ENCODE measurements at places on chromosomes 3 and 15.

DNA sequence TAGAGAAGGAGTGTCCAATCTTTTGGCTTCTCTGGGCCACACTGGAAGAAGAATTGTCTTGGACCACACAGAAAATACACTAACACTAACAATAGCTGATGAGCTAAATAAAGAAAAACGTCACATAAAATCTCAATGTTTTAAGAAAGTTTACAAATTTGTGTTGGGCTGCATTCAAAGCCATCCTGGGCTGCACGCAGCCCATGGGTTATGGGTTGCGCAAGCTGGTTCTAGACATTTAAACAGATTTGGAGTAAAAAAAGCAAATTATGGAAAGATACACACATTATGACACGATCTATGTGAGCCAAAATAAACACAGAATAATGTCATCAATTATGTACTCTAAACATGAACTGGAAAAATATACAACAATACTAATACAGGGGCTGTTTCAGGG, 703.3 kb upstream of the LMCD1 start:
- no peak for DNase-seq

DNA sequence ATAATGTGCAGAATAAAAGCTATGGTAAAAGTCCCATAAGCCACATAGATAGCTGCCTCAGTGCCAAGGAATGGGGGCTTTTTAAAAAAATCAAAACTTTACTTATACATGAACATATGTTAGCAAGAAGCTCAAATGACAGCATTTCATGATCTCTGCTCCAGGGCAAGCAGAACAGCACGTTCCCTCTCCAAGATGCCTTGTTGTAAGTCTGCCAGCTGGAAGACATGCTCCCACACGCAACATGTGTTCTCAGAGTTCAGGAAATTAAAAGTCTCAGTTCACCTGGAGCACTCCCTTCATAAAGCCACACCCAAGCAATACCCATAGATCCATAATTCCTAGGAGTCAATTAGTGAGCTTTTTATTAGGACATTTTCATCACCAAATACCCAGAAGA, 52.2 kb downstream of the ABI3BP start:
- DNase-seq, result no peak

- no peak for DNase-seq
These were observed 3.3 kb downstream of the TMEM115 start for GRCh38 chr3:50355829-50356552.

DNA sequence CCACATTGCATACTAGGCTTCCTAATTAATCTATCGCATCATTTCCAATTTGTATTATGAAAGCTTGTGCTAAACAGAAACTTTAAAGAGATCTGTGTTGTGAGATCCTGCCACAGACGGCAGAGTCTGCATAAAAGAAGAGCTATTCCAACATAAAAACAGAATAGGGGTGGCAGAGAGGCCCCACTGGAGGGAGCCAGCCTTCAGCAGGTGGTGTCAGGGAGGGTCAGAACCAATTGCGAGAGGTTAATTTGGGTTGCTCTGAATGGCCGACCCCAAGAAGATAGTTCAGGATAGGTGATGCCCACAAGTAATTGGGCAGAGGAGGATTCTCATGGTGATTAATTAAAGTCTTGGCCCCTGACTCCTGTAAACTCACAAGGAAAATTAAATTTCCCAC, 74.8 kb downstream of the DCLK3 start:
- no peak for DNase-seq

DNA sequence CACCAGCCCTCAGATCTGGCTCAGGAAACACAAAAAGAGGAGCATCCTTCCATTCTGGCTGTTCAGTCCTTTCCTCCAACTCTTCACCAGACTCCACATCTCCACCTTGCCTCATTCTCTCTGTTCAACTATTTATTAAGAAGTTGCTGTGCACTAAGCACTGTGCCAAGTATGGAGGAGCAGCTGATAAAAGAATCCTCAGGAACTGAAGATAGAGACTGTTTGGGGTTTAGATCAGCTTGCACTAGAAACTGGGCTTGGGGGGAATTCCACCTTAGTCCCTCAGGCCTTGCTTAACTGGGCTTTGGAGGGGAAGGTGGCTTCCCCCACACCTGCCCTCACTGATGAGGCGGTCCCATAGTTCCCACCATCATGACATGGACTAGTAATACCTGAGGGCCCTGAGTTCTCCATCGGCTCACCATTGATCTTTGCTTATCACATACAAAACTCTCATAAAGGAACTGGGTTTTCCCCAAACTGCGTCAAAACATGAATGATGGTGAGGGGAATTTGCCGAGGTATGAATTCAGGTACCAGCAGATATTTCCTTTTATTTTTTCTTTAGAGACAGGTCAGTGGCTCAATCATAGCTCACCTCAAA, 1.7 kb upstream of the CCR8 start:
- no peak for DNase-seq

DNA sequence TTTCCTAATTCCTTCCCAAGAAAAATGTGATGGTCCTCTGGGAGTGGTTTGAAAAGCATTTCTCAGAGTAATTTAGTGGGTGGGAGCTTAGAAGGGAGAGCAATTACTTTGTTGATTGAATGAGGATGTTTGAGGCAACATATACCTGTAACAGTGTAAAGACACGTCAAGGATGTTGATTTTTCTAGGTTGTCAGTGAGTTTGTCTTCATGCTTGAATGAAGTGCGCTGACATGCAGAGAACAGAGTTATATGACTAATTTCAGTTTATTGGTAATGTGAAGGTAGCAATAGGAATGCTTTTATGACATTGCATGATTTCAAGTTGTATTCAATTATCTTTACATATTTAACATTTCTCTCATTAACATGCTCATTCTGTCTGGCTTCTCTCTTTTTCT, 286.9 kb downstream of the NFKBIZ start:
- no peak for DNase-seq

DNA sequence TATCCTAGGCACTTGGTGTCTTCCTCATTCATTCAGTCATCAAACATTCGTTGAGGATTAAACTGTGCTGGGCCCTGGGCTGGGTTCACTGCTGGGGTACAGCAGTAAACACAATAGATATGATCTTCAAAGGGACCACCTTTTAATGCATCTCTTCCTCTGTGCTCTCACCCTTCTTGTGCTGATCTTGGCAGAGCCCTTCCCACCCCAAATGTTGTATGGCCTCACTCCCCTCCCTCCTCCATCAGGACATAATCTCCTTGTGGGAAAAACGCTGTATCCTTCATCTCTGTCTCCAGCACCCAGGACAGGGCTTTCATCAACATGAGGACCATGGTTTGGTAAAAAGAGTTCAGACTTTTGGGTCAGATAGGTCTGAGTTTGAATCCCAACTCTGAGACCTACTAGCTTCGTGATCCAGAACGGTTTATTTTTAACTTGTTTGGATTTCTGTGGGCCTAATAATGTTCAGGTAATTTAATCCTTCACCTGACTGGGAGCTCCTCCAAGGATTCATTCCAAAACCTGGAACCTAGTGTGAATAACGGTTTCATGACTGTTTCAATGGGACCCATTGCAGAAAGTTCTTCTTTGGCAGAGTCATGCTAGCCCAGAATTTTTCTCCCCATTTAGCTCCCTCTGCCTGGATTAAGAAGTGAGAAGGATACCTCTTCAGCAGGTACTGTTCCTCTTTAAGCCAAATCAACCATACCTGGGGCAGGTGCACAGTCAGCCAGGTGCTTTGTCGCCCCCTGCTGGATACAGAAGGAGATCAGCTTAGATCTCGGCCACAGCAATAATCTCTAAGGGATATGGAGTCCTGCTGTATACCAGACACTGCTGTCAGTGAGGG, 5.2 kb upstream of the WNT7A start:
- DNase-seq, result peak; percentile 61

GRCh38 chr15:48993380-48993779, 29.7 kb upstream of the SHC4 start:
- DNase-seq, result no peak

DNA sequence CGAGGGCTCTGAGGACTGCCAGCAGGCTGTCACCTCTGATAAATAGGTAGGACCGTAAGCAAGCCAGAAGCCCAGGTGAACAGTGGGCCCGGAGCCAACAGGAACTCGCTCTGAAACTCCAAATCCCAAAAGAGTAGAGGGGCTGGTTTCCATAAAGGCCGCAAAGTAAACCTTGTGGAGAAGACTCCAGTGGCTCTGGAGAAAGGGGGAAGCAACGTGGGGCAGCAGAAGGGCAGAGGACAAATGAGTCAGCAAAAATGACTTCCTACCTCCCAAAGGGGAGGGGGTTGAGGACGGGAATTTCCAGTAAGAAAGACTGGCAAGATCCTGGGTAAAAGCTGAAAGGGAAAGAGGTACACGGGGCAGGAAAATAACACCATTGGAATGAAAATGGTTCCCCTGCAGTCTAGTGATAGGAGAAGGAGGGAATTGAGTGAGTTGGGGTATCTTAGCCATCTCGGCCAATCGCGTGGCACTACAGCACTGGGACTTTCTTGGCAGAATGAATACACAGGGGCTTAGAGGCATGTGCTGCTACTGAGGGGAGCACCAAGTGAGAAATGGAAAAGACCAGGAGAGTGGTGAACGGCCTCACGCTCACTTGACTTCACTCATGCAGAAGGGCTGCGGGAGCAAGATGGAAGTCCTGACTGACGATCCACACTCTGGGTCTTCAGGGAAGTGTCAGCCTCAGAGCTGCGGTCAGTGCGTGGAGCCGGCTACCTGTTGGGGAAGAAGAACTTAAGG, 33.2 kb downstream of the BMF start:
- no peak for DNase-seq

GRCh38 chr3:152155246-152156020, 113.3 kb upstream of the MBNL1 start:
- DNase-seq, result no peak

GRCh38 chr15:100264994-100265640, 76.7 kb downstream of the ADAMTS17 start:
- DNase-seq, result no peak

- DNase-seq, result no peak
These were observed 44.4 kb upstream of the SSR3 start for GRCh38 chr3:156599089-156599874.

DNA sequence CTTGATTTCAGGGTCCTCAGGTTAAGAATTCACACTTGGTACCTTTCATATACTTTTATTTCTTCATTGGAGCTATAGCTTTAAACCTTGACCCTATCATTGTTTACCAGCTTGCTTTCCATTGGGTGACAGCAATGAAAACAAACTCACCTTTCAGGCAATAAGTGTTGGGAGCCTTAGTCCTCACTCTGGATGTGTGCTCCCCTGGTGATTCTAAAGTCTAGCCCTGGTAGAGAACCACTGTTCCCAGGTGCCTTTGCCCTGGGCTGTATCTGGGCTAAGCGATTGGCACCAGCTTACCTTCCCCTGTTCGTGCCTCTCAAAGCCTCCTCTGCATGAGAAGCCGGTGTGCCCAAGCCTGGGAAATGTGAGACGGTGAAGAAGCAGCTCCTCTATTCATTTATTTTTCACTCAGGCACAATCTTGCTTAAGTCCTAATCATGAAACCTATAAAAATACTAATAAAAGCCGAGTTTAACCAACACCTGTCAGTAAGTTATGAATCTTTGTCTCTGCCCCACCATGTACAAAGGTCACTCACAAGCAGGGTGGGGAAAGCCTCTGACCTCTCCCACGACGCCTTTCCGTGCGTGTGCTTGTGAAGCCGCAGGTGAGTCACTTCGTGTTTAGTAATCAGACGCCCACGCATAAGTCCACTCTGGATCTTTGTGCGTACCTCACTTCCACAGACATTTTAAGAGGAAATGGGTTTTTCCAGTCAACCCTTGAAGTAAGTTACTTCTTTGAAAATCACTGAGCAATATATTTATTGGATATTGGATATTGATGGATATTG, 12.8 kb upstream of the ARRDC4 start:
- no peak for DNase-seq

GRCh38 chr3:67048715-67049074, 50.6 kb downstream of the KBTBD8 start:
- DNase-seq, result no peak

- DNase-seq, result no peak
These were observed 15.6 kb downstream of the FAH start for GRCh38 chr15:80168421-80168820.

- DNase-seq, result no peak
These were observed 52.5 kb downstream of the PHC3 start for GRCh38 chr3:170128977-170129431.

DNA sequence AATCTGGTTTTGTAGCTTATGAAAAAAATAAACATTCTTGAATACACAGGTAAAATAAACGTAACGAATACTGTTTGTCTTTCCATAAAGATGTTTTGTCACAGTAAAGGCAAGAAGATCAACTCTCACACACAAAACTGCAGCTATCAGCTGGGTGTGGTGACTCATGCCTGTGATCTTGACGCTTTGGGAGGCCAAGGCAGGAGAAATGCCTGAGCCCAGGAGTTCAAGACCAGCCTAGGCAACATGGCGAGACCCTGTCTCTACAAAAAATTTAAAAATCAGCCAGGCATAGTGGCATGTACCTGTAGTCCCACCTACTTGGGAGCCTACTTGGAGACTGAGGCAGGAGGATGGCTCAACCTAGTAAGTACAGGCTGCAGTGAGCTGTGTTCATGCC, 39.6 kb downstream of the CBLB start:
- no peak for DNase-seq

DNA sequence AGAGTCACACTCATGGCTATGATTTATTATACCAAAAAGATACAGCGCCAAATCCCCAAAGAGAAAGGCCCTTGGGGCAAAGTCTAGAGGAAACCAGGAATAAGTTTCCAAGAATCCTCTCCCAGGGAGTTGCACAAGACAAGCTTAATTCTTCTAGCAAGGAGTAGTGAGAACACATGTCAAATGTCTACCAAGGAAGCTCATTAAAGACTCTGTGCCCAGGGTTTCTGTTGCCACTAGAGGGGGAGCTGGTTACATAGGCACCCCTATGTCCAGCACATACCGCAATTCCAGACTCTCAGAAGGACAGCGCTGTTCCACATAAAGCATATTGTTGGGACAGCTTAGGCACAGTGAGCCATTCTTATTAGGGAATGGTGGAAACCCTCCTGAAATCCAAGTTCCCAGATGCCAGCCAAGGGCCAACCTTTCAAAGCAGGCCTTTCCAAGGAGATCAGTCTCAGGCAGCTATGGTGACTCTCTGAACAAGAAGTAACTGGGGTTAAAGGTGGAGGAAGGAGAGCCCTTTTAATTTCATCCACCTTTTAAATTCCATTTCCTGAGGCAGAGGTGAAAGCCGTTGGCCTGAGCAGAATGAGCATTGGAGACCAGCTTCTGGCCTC, 194.2 kb downstream of the UACA start:
- no peak for DNase-seq

DNA sequence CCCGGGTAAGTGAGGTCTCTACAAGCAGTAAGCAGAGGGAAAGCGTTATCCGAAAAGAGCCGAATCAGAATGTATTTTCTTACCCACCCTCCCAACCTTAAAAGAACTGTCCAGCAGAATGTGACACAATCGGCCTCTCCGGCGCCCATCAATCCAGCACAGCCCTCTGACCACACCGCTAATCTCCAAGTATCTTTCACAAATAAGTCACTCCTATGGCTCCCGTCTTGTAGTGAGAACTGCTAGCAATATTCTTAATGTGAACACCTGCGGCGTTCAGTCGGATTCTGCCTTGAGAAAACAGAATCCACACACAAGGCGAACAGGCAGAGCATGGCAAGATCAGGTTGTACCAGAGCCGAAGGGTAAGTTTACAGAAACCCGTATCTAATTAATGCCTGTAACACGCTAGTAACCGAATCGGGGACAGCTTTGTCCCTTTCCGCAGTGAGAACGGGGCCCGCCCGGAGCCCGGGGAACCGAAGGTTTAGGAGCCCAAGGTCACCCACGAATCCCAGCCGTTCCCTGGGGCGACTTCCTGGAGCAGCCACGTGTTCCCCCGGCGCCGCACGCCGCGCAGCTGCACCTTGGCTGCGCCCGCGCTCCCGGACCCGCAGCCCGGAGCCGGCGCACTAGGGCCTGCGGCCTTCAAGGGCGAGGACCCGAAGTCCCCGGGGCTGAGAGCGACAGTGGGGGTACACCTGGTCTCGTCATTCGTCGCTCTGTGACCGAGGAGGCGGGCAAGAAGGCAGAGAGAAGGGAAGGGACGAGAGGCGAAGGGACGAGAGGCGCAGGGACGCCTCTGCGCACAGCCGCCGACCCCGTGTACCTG, 672 bp downstream of the TFRC start:
- peak; percentile 39 for DNase-seq
